ENCODE measurements at places on chromosomes 1 and 21.

DNA sequence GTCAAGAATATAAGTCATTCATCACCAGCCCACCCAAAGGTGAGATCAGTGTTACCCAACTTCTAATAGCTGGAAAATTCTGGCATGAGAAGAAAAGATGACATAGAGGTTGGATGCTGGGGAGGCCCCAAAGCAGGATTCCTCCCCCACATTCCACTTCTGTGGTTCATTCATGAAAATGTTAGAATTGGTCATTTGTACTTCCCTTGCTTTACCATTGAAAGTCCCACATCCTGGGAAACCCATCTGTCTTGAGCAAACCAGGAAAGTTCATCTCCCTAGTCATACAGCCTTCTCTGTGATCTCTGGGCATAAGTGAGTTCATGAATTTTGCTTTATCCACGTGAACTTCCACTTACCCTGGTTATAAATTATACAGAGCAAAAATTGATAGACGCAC is 66.8 kb downstream of the SERINC2 start:
- DNase-seq = no peak

DNA sequence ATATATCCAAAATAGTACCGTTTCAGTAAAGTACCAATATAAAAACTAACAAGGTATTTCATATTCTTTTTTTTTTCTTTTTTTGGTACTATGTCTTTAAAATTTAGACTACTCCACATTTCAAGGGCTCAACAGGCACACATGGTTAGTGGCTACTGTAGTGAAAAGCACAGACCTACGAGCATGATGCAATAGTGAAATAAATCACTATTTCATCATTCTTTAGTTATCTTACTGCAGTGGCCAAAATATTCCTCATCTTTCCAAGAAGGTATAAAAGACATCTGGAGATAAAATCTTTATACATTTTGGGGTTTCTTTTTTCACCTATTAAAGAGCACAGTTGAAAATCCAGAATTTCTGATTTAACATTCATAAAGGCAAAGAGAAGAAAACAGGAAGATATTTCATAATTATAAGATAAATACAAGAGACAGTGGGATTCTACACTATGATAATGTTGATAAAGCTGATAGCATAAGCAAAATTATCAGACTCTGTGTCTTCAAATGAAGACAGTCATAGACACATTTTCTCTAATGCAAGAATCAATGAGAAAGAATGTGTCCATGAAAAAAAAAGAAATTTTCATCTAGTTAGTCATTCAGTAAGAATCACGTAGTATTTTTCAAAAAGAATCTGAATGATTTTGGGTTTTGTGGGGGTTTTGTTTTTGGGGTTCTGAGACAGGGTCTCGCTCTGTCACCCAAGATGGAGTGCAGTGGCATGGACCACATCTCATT is 41.9 kb downstream of the CEP170 start:
- DNase-seq = no peak

- peak; percentile 67 for DNase-seq
These were observed 297.0 kb downstream of the GPATCH2 start for GRCh38 chr1:217333939-217334338.

DNA sequence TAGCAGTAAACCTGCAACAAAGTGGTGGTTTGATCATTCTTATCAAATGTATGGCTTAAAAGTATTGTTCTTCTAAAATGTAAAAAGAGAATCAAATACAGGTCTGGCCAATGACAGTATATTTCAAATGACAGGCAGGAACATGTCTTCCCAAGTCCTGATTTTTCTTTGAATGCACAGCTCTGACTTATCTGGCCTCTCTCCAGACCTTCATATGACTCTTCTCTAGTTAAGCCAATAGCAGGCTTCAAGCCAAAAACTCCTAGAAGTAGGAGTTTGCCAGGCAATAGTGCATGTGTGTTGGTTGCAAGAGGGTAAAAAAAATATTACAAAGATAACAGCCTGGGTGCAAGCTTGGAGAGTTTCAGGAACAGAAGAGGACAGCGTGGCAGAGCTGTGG is 345.5 kb downstream of the SMYD3 start:
- DNase-seq = no peak

GRCh38 chr1:174191349-174191862 is 32.1 kb downstream of the RABGAP1L start:
- no peak for DNase-seq

DNA sequence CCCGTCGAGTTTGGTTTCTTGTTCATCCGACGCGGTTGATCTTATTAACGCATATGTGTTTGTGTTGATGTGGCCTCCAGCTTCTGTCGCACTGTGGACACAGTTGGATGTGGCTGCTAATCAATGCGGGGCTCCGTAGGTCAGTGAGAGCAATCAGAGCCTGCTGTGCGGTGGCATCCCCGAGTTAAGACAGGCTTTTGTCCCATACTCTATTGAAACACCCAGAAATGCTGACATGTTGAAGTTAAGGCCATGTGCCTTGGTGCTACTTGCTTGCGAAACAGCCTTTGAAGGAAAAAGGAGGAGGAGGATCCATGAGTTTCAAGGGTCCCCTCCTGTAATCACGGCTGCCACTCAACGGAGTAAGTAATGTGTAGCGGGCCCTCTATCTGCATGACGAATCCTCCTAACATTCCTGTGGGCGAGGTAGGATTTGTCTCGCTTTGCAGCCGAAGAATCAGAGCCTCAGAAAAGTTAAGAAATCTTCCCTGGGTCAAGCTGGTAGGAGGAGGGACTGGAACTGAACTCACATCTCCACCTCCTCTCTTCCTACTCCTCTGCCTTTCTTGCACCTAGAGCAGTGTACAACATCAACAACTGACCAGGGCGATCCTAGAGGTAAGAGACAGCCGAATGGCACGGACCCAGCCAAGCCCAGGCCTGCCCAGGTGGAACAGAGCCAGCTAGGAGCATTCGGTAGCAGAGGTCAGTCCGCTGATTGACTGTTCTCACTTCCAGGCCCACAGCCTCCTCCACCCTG is 19.5 kb downstream of the PDE9A start:
- no peak for DNase-seq

DNA sequence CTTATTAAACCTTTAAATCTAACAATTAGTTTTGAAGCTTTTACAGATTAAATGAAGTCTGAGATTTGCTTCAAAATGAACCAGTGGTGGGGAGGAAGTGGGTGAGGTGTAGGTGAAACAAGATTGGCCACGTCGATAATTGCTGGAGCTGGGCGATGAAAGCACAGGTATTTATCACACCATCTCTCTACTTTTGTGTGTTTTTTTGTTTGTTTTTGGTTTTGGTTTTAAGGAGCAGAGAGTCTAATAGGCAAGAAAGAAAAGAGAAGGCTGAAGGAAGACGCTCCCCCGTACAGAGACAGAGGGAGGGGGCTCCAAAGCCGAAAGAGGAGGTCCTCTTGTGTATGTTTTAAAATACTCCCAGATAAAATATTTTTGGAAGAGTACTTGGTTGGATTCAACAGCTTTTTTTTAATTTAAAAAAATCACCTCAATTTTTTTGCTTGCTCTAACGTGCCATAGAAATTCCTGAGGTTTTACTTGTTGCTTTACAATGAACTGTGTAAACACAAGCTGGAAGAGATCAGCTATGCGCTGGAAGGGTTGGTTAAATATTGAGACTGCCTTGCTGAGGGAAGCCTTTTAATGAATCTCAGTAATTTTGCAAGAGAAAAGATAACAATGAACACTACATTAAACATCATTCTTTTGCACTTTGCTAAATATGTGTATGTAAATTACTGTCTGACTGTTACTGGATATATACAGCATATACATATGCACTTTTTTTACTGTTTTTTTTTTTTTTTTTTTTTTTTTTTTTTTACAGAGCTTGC is 6.7 kb upstream of the LGALS8 start:
- no peak for DNase-seq

DNA sequence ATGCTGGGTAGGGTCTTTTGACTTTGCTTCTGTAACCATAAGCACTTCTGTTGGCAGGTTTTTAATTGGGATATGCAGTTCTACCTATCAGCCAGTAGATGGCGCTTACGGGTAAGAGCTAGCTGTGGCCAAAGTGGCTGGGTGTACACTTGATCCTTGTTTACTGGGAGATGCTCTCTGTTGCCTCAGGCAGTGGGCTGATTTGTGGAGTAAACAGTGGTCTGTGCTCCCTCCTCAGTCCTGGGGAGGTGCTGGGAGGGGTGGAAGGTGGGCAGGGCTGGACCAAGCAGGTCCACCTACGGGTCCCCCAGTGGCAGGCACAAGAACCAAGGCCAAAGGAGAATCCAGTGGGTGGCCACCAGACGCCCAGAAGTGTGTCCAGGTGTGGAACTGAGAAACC is 43.4 kb downstream of the RALGPS2 start:
- peak; percentile 49 for DNase-seq

DNA sequence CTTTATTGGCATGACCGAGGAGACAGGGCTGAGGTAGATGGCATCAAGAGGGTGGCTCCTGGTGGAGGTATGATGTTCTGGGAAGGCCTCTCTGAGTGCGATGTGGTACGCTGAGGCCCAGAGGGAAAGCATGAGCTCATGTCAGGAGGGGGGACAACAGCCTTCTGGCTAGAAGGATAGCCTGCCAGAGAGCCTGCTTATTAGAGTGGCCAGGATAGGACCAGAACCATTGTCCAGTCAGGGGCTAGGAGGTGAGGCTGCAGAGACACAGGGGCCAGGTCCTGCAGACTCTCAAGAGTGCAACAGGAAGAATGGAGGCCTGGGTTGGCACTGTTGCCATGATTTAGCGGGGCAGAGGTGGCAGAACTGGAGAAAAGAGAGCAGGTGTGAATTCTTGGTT is 7.3 kb downstream of the ADARB1 start:
- DNase-seq = no peak

DNA sequence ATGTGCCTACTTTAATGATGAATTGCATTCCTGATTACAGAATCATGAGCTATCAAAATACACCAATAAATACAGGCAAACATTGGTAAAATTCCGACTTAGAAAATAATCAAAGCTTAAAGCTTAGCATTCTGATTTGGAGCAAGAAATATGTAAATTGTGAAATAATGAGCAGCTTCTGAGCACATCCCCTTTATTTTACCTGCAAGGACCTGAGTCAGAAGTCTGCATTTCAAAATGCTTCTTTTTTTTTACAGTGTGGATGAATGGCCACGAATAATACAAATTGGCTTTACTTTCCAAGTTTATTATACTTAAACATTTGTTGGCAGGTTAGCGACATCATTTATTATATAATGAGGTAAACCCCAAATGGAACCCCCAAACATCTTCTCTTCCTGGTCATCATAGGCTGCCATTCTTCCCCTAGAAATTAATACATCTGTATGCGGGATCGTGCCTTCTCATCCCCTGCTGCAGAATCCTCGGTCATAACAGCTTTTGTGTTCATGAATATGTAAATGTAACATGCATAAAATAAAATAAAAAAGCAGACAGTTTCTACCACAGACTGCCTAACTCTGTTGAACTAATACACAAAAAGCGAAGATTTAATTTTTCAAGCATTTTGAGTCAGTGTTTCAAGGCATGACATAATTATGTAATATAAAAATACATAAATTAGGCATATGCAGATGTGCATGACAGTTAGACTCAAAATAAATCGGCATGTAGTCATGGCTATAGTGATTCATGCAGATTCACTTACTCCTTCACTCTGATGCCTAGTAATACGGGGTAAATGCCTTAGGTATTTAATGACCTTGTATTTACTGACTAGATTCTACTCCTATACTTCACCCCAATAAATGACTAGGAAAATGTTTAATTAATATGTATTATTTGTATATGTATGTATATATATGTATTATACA is 339.7 kb downstream of the USP25 start:
- no peak for DNase-seq

DNA sequence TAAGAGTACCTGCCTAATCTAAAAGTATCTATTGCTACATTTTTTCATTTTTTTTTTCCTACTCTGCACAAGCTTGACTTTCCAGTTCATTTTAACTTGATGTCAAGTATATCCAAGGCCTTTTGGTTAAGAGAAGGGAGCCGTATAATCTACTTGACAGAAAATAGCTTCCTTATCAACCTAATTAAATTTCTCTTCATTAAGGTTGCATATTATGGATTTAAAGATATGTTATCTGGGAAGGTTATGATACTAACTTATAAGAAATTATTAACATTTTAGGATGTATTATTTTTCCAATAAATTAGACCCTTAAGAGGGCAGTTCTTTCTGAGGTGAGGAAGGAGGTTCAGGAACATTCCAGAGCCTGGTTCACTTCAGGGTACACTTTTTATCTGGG is 83.1 kb upstream of the SGIP1 start:
- no peak for DNase-seq

DNA sequence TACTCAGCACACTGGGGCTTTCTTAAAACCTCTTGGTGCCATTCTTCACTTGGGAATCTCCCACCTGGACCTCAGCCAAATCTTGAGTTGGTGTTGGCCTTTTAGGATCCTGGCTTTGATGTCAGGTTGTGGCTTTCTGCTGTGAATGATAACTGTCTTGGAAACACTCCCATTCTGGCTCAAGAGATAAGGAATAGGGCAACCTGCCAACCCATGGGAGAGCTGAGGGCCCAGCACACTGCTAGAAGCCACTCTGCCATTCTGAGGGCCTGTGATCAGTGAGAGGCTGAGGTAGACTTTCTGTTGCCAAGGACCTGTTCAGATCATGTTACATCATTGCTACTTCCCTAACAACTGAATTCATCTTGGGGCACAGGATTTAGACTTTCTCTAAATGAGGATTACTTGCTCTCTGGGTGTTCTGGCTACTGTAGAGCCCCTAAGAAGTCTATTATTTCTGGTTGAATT is 45.8 kb downstream of the TTC39A start:
- no peak for DNase-seq

DNA sequence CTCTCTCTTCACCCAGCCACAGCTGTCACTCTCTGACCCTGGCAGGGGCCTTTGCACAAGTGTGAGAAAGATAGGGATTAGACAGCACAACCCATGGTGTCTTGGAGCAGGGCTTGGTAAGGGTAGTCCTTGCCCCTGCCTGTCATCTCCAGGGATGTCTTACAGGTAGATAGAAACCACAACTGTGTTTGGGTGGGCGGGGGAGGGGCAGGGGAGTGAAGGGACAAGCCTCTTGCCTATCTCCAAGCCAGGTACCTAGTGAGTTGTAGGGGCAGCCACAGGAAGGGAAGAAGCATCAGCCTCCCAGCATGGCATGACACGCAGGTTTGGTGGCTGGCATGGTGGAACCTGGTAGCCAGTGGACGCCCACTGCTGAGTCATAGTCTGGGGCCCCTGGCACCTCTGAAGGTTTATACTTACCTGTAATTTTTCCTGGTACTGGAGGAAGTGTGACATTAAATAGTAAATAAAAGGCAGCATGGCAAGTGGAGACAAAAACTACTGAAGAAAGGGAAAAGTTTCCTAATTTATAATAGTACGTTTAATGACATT is 97.5 kb downstream of the CLEC20A start:
- no peak for DNase-seq

- no peak for DNase-seq
These were observed 5.2 kb downstream of the IFI6 start for GRCh38 chr1:27666791-27667254.

GRCh38 chr21:44878053-44878982 is 4.8 kb upstream of the PTTG1IP start:
- no peak for DNase-seq
